ENCODE measurements at places on chromosomes 2 and 18.

DNA sequence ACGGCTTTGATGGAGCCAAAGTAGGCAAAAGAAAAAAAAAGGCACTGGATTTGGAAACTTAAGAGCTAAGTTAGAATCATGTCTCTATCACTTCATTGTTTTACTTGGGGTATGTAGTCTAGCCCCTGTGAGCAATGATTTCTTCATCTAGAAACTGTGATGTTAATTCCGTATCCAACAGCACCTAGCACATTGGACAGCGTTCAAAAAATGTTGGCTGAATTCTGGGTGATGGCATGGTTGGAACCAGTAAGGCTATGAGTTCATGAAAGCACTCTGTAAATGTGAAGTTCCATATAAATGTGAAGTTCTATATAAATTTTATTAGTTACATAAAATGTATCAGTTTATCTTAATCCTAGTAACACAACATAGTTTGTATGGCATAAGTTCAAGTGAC is 308.5 kb upstream of the HNMT start:
- H3K36me3 ChIP-seq, result no peaks in the 10 kb centered on the region
- DNase-seq, result no peak
- no peaks in the 10 kb centered on the region for H3K4me1 ChIP-seq
- H3K27me3 ChIP-seq, result no peaks in the 10 kb centered on the region
- H3K27ac ChIP-seq, result no peak overlapping the region
- no peak overlapping the region for H3K4me3 ChIP-seq

DNA sequence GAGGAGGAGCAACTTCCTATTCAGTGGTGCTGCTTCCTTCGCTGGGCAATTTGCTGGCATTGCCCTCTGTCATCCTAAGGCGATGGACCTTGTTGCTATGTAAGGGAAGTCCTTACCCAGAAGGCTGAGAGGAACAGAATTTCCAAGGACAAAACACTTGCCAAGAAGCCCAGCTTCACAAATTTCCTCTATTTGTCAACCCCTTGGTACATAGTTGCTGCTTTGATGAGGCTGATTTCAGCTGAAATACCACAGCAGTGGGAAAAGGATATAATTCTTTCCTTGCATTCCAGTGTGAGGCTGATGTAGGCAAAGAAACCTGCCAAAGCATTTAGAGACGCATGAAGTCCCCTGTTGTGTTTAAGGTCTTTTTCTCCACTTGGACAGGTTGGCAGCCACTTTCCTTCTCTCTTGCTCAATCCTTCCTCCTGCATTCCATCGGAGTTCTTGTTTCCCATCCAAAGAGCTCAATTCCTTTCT is 16.4 kb upstream of the ST3GAL5 start:
- peaks cover 14% of the 10 kb centered on the region for H3K27me3 ChIP-seq
- no peak for DNase-seq
- no peaks in the 10 kb centered on the region for H3K4me1 ChIP-seq
- H3K36me3 ChIP-seq, result no peaks in the 10 kb centered on the region
- H3K27ac ChIP-seq, result no peak overlapping the region
- H3K4me3 ChIP-seq, result no peak overlapping the region

DNA sequence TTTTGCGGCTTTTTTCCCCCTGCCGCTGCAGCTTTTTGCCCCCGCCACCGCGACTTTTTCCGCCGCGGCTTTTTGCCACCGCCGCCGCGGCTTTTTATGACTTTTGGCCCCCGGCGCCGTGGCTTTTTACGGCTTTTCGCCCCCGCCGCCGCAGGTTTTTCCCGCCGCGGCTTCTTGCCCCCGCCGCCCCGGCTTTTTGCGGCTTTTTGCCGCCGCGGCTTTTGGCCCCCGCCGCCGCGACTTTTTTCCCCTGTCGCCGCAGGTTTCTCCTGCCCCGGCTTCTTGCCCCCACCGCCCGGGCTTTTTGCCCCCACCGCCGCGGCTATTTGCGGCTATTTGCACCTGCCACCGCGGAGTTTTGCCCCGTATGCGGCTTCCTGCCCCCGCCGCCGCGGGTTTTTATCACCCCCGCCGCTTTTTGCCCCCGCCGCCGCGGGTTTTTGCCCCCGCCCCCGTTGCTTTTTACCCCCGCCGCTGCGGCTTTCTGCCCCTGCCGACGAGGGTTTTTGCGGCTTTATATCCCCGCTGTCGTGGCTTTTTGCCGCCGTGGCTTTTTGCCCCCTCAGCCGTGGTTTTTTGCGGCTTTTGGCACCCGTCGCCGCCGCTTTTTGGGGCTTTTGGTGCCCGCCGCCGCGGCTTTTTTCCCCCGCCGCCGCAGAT is 2750.9 kb downstream of the RPIA start:
- no peak overlapping the region for H3K27ac ChIP-seq
- no peak for DNase-seq
- peak overlapping the region; percentile 42 for H3K4me3 ChIP-seq
- H3K4me1 ChIP-seq, result no peaks in the 10 kb centered on the region
- peaks cover 7% of the 10 kb centered on the region for H3K27me3 ChIP-seq
- H3K36me3 ChIP-seq, result no peaks in the 10 kb centered on the region

DNA sequence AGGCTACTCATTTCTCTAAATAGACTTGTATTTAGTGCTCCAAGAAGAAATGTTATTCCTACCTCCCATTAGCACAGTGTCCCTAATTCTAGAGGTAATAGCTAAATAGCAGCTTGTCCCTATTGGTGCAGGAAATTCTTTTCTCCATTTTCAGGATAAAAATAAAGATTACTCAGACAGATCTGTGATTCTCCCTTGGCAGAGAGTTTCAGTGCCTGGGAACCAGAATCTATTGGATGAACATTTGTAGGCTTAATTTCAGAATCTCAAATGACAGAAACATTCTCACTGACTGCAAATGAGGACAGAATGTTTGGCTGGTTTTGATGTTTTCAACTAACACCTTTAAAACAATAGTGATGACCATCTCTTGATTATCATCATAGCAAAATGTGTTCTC is 33.3 kb upstream of the LGALSL start:
- H3K27ac ChIP-seq, result no peak overlapping the region
- H3K27me3 ChIP-seq, result peaks cover 2% of the 10 kb centered on the region
- no peak for DNase-seq
- no peaks in the 10 kb centered on the region for H3K4me1 ChIP-seq
- H3K4me3 ChIP-seq, result no peak overlapping the region
- no peaks in the 10 kb centered on the region for H3K36me3 ChIP-seq

DNA sequence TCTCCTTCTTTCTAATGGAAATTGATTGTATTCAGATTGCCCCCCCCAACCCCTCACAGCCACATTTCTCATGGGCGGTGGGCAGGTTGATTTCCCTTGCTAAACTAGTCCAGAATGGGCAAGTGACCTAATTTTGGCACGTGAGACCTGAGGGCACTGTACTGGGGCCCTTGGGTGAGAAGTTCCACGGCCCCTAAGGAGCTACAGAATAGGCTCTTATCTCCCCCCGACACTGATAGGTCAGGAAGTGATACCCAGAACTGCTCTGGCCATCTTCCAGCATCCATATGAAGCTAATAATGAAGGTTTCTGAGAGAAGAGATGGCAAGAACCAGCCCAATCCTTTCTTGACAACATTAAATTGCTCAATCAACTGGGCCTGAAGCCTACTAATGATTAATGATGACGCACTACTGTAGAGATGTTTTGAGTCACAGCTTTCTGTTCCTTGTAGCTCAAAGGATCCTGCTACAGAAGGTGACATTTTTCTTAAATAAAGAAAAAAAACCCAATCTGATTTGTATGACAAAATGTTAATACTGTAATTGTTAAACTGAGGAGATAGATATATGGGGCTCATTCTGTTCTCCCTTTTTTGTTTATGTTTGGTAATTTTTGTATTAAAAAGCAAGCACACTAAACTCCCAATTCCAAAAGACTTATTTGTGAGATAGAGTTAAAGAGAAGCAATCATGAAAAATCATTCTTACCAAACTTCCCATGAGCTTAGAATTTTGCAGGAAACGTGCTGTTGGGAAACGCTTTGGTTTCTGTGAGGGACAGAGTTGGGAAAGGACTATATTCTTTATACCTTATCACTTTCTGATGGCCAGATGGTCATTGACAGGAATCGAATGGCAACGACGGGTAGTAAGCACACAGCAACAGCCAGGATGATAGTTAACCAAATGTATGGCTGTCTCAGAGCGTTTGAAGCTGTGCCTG is 28.2 kb upstream of the NARS1 start:
- peaks cover 5% of the 10 kb centered on the region for H3K4me1 ChIP-seq
- H3K27ac ChIP-seq, result peak overlapping the region; percentile 36
- peaks cover 18% of the 10 kb centered on the region for H3K36me3 ChIP-seq

- H3K36me3 ChIP-seq, result no peaks in the 10 kb centered on the region
- no peak overlapping the region for H3K4me3 ChIP-seq
- peaks cover 12% of the 10 kb centered on the region for H3K27me3 ChIP-seq
- no peak for DNase-seq
- H3K27ac ChIP-seq, result no peak overlapping the region
- H3K4me1 ChIP-seq, result no peaks in the 10 kb centered on the region
These were observed 87.2 kb downstream of the CTAGE1 start for GRCh38 chr18:22330508-22330907.

Data from fibroblast of lung (primary cell).